HT1080 (cell line): ENCODE measurements at places on chromosomes 3 and 15.

DNA sequence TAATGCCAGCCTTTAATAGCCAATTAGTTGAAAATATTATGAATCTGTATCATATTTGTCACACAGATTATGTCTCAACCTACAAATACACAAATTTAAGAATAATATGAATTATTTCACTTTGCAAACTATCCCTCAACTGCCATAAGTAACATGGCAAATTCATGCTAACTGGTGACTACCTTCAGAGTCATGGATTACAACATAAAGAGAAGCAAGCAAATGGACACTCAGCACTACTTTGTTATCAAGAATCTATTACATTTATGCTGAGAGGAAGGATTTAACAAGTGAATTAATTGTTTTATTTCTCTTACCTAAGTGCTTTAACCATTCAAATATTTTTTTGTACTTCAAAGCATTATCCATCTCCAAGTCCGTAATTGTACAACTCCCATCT, 103.1 kb upstream of the BCL6 start:
- DNase-seq: no peak

GRCh38 chr15:92141607-92142006, 252.1 kb upstream of the ST8SIA2 start:
- DNase-seq: no peak

- DNase-seq: peak; percentile 37
Measured at GRCh38 chr3:8982509-8982908, 19.2 kb upstream of the RAD18 start.

- DNase-seq: no peak
Measured at GRCh38 chr15:40630313-40630712, 36.3 kb downstream of the KNL1 start.

DNA sequence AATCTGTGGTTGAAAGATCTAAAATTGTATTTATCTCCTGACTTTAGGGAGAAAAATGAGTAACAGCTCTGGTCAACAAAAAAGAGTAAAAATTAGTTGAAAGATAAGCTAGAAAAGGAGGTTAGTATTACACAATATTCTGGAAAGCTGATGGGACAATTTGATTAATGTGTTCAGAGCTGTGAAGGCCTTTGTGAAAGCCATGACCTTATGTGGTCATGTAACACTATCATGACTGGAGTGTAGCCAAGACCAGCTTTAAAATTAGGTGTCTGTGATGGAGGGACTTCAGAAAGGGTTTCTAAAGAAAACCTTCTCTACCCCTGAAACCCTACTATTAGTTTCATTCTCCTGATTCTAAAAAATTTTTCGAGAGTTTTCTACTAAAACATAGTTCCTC, 127.2 kb downstream of the NFKBIZ start:
- DNase-seq: no peak

- no peak for DNase-seq
Measured at GRCh38 chr3:196340466-196340865, 2.3 kb upstream of the TM4SF19 start.

GRCh38 chr3:77186728-77187127, 146.8 kb downstream of the ROBO2 start:
- DNase-seq: peak; percentile 33

- no peak for DNase-seq
Measured at GRCh38 chr3:57688291-57688690, 4.6 kb downstream of the DENND6A start.

GRCh38 chr3:149460117-149460516, 14.4 kb upstream of the TM4SF4 start:
- no peak for DNase-seq

- DNase-seq: peak; percentile 28
Measured at GRCh38 chr15:73346735-73347312, 21.9 kb downstream of the HCN4 start.

DNA sequence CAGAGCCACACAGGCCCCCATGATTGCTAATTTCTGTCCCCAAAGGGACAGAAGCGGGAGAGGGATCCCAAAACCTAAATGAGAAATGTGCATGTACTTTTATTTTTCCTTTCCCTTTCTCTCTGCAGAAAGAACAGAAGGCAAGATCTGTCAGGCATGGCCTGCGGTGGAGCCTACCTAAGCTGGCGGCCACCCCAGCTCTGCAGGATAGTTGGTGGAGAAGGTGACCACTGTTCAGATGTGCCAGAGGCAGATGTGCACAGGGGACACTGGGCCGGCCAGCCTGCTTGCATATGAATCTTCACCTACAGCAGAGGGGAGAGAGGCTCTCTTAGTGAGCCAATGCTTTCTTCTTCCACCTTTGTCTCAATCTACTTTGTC, 2.1 kb upstream of the AMOTL2 start:
- no peak for DNase-seq
